Spinal cord (tissue), 10 donors: ENCODE measurements at places on chromosomes 1 and 21. TPM values are rescaled to one million over a fixed set of nuclear protein-coding genes. Genes with fewer than 3 reads are reported as not detected.

The HEYL gene
- 3.2 TPM for total RNA-seq

The WNT3A gene
- 0.06 TPM for total RNA-seq

The CSMD2 gene
- total RNA-seq, result 16.0 TPM

The ARHGAP29 gene
- total RNA-seq, result 86.0 TPM

The ERVH48-1 gene
- total RNA-seq, result 0.17 TPM

The CD52 gene
- 1.4 TPM for total RNA-seq

The GUCA2B gene
- not detected for total RNA-seq

The MLLT11 gene
- 34.2 TPM for total RNA-seq

The B3GALT5 gene
- total RNA-seq, result 3.1 TPM

The MAP10 gene
- total RNA-seq, result 5.2 TPM

The RBBP4 gene
- 164 TPM for total RNA-seq

The AJAP1 gene
- total RNA-seq, result 25.4 TPM

The CA6 gene
- not detected for total RNA-seq

The CD48 gene
- total RNA-seq, result 1.1 TPM

The LAX1 gene
- total RNA-seq, result 0.20 TPM

The WNT2B gene
- total RNA-seq, result 9.9 TPM

The RAB13 gene
- total RNA-seq, result 43.3 TPM
